Muscle of back (tissue), 13 donors: ENCODE measurements at places on chromosomes 12 and 14.

- peak; percentile 10 for DNase-seq
These were observed 75.5 kb upstream of the CAND1 start for GRCh38 chr12:67193704-67194103.

GRCh38 chr14:23062002-23062401 is 4.7 kb upstream of the CDH24 start:
- DNase-seq, result no peak

DNA sequence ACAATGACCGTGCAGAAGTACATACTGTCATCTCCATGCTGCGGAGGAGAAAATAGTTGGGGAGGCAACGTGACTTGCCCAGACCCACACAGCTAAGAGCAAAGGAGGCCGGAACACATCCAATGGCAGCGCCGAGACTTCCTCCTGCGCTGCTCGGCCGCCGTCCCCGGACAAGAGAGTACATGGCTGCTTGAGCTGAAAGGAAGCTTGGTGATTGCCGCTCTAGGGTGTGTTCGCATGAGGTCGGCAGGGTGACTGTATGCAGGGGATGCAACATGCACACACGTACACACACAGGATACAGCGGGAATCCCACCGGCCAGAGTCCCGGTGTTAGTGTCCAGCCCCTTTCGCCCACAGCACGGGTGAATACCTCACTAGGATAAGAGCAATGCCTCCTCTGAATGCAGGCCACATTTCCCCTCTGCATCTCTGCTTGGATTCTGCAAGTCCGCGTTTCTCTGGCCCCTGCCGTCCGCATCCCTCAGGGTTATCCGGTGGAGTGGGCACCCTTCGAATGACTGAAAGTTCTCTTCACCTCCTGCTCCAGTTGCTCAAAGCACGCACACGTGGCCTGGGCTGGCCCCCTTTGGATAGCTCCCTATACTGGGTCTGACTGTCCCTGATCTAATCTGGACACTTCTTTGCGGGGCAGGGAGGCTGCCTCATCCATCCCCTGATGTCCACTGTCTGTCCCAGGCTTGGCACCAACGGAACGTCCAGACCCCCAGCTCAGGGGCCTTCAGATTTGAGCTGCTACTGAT is 78.8 kb downstream of the GSC start:
- no peak for DNase-seq

DNA sequence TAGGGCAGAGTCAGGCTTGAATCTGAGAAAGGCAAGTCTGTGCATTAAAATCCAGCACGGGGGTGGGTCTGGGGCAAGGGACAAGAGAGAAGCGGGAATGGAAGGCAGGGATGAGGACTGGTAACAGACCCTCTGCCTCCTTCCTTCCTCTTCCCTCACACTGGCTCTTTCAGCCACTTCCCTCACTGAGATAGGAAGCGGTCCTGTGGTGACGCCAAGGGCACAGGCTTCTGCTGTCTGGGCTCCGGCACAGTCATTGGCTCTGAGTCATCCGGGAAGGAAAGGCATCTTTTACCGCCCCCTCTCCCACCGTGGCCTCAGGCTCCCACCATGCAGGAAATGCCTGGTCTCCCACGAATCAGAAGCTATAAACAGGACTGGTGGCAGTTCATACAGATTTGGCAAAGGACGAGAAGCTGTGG is 70.2 kb downstream of the ETV6 start:
- DNase-seq, result peak; percentile 90

DNA sequence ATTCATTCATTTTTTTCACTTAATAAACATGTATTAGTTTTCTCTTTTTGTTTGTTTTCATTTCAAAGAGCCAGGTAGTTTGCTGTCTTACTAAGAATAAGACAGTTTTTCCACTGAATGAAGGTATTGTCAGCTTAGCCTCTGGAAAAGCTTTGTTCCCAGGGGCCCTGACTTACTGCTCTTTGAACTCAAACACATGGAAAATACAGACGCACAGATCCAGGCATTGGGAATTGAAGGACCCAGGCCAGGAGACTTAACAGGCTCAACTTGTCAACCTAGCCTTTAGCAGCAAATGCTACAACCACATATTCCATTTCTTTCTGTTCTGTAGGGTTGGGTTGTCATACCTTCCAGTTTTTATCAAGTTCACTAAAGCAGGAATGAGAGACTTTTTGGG is 38.5 kb upstream of the SLCO1C1 start:
- DNase-seq, result no peak

GRCh38 chr12:128180166-128180565 is 86.8 kb upstream of the TMEM132C start:
- DNase-seq, result no peak

DNA sequence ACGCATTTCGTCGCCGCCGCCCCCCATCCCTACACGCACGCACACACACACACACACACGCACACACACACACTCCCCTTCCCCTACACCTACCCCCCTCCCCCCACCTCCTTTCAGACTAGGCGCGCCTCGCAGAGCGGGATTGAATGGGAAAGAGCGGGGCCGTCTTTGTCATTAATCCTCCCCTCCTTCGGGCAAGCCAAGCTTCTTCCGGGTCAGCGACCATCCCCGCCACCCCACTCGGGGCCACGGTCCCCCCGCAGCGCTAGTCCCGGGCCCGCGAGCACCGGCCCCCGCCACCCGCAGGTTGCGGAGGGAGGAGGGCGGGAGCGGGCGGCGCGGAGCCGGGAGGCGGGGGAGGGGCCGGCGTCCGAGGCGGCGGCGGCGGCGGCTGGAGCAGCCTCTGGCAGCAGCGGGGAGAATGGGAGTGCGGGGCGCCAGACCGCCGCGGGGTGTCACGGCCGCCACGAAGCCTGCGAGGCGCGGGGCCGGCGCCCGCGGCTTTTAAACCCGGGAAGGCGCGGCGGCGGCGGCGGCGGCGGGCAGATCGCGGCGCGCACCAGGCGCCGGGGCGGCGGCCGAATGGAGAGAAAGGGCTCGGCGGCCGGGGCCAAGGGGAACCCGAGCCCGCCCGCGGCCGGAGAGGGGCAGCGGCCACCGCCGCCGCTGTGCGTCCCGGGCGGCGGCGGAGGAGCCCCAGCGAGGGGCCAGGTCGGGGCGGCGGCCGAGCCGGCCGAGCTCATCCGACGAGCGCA is at the start of gene TTC9:
TTC9 (plus strand) TSS at position 369 of the 755 bp plus-strand sequence; CDS start at position 583, 214 bp downstream.
- DNase-seq, result no peak
